IPS DF 19.7 (cell line): ENCODE measurements at places on chromosomes 6 and 20.

DNA sequence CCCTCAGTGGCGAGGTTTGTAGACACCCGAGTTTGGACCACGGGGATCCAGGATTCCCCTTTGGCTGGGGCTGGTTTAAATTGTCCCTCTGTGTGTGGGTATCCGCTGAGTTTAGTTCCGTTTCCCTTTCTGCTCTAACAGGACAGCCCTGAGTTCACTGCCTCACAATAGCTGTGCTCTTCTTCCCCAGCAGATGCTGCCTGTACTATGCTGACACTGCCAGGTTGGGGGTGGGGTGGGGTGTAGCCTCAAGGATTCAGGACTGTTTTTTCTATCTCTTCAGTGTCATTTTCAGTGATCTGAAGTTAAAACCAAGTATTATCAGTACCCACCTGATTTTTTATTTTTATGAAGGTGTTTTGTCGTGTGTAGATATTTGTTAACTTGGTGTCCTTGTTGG, 655.0 kb downstream of the COL12A1 start:
- no peak for DNase-seq

GRCh38 chr6:32763421-32763820, at the start of gene HLA-DQB2:
TSS of gene HLA-DQB2 (minus strand) at chr6:32763532. CDS start at chr6:32763470, 62 bp downstream.
- no peak for DNase-seq

DNA sequence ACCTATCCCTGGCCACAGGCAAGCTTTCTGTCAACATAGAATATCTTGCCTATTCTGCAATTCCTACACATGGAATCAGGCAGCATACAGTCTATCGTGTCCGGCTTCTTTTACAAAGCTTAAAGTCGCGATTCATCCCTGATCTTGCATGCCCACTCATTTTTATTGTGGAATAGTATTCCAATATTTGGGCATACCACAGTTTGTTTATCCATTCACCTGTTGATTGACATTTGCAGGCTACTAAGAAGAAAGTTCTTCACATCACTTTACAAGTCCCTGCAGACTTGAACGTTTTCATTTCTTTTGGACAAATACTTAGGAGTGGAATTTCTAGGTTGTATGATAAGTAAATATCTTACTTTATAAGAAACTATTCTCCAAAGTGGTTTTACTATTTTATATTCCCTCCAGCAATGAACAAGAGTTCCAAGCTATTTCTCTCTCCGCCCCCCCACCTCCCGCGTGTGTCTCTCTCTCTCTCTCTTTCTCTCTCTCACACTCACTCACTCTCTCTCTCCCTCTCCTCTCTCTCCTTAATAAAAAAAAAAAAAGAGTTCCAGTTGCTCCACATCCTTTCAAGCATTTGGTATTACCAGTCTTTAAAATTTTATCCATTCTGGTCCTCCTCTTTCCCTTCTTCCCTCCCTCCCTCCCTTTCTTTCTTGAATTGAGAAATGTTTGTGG, 1.1 kb upstream of the PLCB1 start:
- DNase-seq = no peak

DNA sequence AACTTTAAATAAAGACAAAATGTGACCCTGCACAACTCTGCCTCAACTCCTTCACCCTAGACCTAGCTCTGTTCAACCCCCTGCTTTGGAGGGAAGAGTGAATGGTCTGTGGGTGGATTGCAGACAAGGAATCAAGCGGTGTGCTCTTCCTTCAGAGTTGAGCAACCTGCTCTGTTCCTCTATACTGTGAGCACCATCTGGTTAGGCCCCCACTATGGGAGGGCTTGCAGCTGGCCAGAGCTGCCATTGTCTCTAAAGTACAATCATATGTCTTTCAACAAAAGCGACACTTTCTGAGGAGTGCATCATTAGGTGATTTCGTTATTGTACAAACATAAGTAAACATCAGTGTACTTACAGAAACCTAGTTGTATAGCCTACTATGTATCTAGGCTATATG, 406.1 kb upstream of the MARCKS start:
- DNase-seq = no peak

DNA sequence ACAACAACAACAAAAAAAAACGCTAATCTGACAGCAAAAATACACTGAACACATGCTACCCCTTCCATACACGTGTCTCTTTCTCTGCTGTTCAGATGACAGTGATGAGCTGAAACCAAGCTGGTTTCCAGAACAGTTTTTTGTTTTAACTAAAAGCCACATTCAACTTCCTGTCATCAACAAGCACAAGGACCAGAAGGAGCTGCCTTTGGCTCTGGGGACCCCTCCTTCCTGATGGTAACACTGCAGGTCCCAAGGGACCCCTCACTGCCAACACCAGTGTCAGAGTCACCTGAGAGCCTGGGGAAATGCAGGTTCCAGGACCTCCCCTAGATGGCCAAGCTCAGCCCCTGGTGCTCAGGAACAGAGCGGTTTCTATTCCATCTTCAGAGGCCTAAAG, 6.0 kb downstream of the CST7 start:
- no peak for DNase-seq

DNA sequence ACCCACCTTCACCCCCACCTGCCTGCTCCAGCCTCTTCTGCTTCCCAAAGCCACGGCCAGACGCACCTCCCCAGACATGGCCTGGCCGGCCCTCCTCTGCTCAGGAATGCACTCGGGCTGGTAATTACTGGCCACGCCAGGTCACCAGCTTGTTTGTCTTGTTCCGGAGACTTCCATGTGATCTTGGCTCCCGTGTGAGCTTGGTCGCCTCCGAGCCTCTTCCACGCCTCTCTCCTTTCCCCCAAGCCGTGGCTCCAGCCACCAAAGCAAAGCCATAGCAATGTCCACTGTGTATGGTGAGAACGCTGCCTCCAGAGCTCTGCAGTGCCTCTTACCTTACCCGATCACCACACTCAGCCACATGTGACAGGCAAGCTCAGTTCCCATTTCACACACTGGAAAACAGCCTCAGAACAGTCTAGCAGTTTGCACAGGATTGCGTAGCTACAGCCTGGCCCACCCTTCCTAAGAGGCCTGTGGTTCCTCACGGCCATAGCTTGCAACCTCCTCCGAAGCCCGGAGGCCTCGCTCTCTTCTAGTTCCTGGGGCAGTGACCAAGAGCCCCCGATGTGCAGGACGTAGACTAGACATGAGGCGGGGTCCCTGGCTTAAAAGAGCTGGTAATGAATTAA, 48.1 kb upstream of the AFDN start:
- no peak for DNase-seq

DNA sequence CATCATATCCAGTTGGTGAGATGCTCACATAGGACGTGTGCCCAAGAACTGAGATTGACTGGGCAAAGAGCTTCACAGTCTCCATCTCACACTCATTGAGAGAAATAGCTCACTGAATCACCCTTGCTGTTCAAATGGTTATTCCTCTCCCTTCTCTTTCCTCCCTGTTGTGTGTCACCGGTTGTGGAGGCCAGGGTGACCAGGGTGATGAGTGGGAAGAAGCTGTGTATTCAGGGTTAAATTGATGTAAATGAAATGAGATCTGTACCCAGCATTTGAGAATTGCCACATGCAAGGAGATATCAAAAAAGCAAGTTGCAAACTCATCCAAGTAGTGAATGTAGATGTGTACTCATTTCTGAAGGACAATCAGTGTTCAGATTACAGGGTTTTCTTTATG, 36.6 kb upstream of the VAPB start:
- DNase-seq = no peak

GRCh38 chr6:170260686-170261085, 30.2 kb downstream of the DLL1 start:
- DNase-seq = no peak

GRCh38 chr20:59644371-59644939, 40.1 kb downstream of the PHACTR3 start:
- DNase-seq = no peak

DNA sequence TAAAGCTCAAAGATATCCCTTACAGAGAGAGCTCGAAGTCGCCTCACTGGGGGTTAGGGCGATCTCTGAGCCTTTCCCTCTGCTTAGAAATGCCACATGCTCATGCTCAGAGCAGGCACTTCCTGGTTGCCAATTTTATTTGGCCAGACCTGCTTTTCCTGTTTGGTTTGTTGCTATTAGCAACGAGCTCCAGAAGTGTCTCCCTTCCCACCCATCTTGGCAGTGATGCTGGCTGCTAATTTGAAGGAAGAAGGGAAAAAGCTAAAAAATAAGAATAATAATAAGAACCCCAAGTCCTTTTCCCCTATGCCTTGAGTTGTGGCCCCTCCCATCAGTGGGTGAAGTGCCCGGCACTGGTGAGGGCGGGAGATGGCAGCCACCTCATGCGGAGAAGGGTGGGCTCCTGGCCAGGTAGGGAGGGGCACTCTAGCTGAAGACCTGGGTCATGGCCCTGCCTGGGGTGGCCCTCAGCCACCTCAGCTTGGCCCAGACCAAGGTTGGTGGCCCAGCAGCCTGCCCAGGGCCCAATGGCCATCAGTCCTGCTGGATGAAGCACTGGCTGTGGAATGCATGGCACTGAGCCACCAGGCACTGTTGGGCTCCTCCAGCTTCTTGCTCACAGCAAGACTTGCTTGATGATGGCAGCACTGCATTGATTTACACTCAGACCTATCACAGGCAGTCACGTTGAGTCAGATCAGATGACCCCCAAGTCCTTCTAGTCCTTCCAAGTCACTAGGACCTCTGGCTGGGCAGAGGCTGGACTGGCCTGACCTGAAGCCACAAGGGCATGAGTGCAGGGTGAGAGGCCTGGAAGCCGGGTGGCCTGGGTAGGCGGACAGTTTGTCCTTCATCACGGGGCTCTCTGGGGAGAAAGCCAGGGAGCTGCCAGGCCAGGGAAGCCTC, 79.0 kb downstream of the SYNJ2 start:
- DNase-seq = no peak

GRCh38 chr6:166592821-166593220, 6.3 kb upstream of the RAMACL start:
- DNase-seq = no peak

DNA sequence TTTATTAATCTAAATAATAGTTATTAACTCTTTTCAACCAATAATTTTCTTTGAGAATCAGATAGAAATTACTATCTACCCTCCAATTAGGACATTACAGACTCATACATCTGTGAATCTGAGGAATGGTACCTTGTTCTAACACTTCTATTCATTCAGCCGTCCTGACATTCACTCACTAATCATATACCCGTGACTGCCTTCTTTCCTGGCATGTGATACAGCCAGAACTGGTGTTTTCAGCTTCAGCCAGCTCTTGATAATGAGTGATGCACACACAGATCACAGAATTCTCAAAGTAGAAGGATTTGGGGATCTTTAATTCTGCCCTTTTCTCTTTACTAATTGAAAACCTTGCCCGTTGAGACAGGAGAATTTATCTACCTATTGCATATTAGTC, 499.9 kb downstream of the UTRN start:
- no peak for DNase-seq

DNA sequence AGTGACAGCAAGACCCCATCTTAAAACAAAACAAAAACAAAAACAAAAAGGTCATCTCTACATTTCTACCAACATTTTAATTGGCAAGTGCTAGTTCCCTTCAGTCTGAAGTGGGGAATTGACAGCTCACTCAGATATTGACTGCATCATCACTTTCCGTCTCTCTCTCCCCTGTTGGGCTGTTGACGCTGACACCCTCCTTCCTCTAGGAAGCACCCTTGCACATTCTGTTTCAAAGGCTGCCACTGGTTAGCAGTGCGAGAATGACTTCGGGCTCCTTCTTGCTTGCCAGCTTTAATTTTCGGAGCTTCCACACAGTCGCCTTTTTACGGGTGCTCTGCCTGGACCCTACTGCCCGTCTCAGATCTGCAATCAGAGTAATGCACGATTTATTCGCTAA, 96.6 kb upstream of the INSM1 start:
- DNase-seq = no peak

GRCh38 chr6:165686596-165687365, 23.7 kb upstream of the PDE10A start:
- DNase-seq = no peak

DNA sequence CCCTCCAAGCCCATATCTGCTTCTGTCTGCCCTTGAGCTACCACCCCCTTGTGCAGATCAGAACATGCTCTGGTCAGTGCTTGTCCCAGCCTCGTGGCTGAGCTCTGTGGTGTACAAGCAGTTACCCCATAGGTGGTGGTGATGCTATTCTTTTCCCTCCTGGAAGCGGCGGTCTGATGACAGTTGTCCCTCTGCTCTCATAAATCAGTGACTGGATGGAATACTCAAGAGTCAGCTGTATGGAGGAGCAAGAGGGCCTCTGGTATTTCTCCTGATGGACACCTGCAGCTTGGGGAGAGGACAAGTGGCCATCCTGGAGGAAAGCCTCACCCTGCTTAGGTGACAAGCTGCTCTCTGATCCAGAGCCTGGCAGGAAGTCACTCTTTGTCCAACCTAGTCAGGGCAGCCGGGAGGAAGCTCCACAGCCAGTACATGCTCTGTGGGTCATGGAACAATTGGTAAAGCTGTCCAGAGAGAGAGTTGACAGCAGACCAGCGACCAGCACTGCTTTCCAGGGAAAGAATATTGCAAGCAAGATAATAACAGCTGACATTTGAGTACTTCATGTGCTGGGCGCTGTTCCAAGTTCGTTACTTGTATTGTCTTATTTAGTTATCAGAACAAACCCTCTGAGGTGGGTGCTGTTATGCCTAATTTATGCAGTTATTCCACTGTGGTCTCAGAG, 47.1 kb downstream of the SCAND1 start:
- DNase-seq = no peak

DNA sequence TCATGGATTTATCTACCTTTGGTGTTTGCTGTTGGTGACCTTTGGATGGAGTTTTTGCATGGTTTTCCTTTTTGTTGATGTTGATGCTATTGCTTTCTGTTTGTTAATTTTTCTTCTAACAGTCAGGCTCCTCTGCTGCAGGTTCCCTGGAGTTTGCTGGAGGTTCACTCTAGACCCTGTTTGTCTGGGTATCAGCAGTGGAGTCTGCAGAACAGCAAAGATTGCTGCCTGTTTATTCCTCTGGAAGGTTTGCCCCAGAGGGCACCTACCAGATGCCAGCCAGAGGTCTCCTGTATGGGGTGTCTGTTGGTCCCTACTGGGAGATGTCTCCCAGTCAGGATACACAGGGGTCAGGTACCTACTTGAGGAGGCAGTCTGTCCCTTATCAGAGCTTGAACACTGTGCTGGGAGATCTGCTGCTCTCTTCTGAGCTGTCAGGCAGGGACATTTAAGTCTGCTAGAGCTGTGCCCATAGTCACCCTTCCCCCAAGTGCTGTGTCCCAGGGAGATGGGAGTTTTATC, 9.2 kb upstream of the ZNF337 start:
- DNase-seq = no peak
